ENCODE measurements at places on chromosomes 3 and 15.

GRCh38 chr3:168251371-168251770 lies 155.6 kb upstream of the GOLIM4 start:
- no peak for DNase-seq

DNA sequence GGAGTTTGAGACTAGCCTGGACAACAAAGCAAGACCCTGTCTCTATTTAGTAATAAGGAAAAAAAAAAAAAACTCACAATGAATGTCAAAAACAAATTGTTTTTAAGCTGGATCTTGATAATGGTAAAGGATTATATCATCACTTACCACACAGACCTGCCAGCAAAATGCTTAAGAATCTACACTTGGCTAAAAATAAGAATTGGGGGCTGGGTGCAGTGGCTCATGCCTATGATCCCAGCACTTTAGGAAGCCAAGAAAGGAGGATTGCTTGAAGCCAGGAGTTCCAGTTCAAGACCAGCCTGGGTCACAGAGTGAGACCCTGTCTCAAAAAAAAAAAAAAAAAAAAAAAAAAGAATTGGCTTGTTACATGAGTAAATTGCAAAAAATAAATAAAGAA lies 31.0 kb downstream of the ACAP2 start:
- DNase-seq: no peak

DNA sequence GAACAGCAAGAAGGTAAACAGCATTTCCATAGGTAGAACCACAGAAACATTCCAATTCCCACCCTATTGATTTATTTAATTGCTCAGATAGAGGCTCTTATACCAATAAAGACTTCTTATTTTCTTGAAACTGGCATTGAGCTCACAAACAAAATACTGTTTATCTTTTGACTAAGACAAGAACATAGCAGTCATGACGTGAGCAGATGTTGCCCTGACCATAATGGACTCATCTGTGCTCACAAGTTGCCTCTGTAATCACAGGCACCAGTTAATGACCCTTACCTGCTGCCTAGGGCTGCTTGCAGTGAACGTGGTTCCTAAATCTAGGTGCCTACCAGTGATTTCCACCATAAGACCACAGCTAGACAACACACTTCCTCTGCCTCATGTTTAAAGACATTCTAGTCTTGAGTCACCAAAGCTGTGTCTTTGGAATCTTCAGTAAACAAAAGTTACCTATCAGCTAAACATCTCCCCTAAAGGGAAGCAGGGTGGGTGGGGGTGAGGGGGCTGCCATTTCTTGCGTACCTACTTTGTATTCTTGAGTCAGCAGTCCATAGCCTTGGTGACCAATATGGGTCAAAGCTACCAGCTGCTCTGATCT lies 2.1 kb downstream of the FYCO1 start:
- no peak for DNase-seq

DNA sequence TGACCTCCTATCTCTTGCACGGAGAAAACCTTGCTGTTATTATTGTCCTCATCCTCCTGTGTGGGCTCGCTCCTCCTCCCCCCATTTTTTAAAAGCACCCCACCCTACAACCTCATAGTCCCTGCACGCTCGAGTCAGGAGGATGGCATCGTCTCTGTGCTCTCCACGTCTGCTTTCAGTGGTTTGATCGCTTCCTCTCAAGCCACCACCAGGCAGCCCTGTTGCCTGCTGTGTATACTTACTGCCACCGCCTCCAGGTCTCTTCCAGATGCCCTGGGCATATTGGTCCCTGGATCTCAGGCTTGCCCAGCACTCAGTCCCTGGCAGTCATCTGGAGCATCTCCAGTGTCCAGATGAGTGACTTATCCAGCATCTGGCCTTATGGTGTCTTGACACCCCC lies 42.1 kb upstream of the GCNT3 start:
- DNase-seq: no peak

- DNase-seq: no peak
Observed at GRCh38 chr3:40810813-40811212, 286.1 kb downstream of the ZNF621 start.

GRCh38 chr3:188350961-188351360 lies 197.0 kb downstream of the LPP start:
- no peak for DNase-seq
